ENCODE measurements at places on chromosomes 5 and 9. TPM values are rescaled to one million over a fixed set of nuclear protein-coding genes. Genes with fewer than 3 reads are reported as not detected.

DNA sequence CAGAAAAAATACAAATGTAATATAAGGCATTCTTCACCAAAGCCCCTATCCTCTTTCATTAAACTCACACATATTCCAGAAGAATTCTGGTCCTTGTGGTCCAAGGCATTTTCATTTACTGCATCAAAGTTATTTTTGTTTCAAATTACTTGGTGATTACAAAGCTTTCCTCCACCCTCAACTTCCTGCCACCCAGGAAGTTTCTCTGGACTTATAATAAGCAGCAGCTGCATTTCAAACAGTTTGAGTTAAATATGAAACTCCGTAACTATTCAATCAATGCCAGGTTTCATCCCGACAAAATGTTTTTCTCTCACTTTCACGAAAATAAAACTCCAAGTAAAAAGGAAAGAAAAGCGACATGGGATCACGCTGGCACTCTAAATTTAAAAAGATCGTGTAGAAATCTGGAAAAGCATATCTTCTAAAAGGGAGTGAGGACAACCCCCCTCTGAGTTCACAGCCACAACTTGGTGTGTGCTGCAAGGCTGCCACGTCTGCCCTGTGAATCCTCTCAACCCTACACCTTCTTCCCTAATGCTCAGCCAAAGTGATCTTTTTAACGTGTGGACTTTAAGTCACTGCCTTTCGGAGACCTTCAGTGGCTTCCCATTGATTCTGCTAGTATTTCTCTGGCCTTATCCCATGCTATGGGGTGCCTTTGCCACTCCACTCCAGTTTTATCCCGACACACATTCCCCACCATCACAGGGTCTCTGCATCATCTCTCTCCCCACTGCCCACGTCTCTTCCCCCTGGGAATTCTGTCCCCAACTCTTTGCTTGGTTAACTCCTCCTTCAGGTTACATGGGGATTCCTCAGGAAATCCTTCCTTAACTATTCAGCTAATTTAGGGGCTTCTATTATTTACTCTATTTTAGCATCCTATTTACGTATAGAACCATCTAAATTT, 91.1 kb upstream of the CER1 start:
- H3K4me1 ChIP-seq, result no peaks in the 10 kb centered on the region
- H3K4me3 ChIP-seq, result no peak overlapping the region
- no peaks in the 10 kb centered on the region for H3K27me3 ChIP-seq

GRCh38 chr9:71762900-71763653, 5.2 kb downstream of the CEMIP2 start:
- peaks cover 10% of the 10 kb centered on the region for H3K4me1 ChIP-seq
- no peak for DNase-seq
- no peak overlapping the region for H3K27ac ChIP-seq
- no peaks in the 10 kb centered on the region for H3K36me3 ChIP-seq

GRCh38 chr9:27073841-27074728, 34.9 kb upstream of the TEK start:
- no peaks in the 10 kb centered on the region for H3K4me1 ChIP-seq
- DNase-seq, result no peak
- H3K27ac ChIP-seq, result no peak overlapping the region
- no peak overlapping the region for H3K4me3 ChIP-seq
- H3K27me3 ChIP-seq, result no peaks in the 10 kb centered on the region
- H3K36me3 ChIP-seq, result no peaks in the 10 kb centered on the region

STC2 gene
- total RNA-seq, result 16.1 TPM

TESK1 gene
- 28.0 TPM for total RNA-seq

SAPCD2 gene
- total RNA-seq, result 0.12 TPM

MARCHF11 gene
- total RNA-seq, result 0.33 TPM

RALGDS gene
- total RNA-seq, result 26.7 TPM

IFNA21 gene
- total RNA-seq, result not detected
